ENCODE measurements at places on chromosomes 11 and 22. TPM values are rescaled to one million over a fixed set of nuclear protein-coding genes. Genes with fewer than 3 reads are reported as not detected.

The TSSK2 gene
- total RNA-seq: not detected

The SUSD2 gene
- total RNA-seq: 1.4 TPM

- no peak overlapping the region for H3K27ac ChIP-seq
- no peak for DNase-seq
- H3K4me3 ChIP-seq: no peak overlapping the region
- peaks cover 25% of the 10 kb centered on the region for H3K4me1 ChIP-seq
- no peaks in the 10 kb centered on the region for H3K27me3 ChIP-seq
These were observed 5.4 kb downstream of the MCHR1 start for GRCh38 chr22:40684728-40685127.

GRCh38 chr11:82315093-82315492 lies 418.6 kb downstream of the FAM181B start:
- H3K36me3 ChIP-seq: no peaks in the 10 kb centered on the region
- H3K27me3 ChIP-seq: peaks cover 57% of the 10 kb centered on the region
- DNase-seq: peak; percentile 20
- H3K4me3 ChIP-seq: no peak overlapping the region
- no peaks in the 10 kb centered on the region for H3K4me1 ChIP-seq

- DNase-seq: no peak
- peaks cover 4% of the 10 kb centered on the region for H3K4me1 ChIP-seq
- no peaks in the 10 kb centered on the region for H3K27me3 ChIP-seq
- H3K4me3 ChIP-seq: no peak overlapping the region
- no peak overlapping the region for H3K27ac ChIP-seq
These were observed 13.8 kb upstream of the RBM4B start for GRCh38 chr11:66691311-66691980.
